Renal cortex interstitium (tissue), 15 donors: ENCODE measurements at places on chromosomes 5 and 9.
A peak's percentile ranks its signal among the peaks of the same experiment; 100 is the strongest.

DNA sequence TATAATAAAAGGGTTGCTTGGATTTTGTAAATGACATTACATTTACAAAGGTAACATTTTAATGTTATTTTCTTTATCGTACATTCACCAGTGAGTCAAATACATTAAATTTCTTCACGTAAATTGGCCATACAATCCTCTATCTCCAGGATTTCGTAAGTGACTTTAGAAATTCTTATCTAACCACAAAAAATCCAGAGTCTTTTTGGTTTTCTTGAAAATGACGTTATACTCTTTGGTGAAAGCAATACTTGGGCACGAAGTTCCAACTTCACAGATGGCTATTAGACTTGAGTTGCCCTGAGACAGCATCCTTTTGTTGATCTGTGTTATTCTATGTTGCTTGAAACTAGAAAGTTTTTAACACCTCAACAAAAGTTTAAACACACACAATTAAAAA lies 87.4 kb upstream of the CDH10 start:
- DNase-seq, result no peak

- DNase-seq, result peak; percentile 74
These were observed 38.3 kb downstream of the RECK start for GRCh38 chr9:36074870-36075532.

DNA sequence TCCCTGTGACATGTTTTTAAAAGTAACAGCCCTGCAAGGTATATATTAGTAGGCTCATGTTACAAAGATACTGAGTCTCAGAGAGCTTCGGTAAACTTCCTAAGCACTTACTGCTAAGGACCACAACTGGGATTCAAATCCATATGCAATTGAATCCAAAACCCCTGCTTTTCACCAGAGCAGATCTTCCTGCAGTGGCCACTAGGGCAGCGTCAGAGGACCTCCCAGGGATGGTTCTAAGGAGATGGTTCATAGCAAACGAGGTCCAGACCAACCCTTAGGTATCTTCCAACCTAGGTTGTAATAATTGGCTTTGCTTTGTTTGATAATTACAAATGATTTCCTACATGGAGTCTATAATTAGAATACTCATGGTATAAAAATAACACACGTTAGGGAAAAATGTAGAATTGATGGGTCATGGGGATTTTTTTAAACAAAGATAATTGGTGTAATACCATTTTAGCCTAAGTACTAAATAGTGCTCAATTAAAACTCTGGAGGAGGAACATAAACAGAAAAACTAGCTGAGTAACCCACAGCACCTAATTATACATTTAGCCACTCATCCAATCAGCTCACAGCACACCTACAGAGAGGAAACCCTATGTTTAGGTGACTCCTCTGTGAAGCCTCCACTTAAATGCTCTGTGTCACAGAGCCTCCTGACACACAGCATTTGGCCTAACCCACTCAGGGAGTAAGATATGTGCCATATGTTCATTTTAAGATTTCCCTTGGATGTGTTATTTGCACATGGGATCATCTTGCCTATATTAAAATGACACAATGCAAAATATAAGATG lies 10.0 kb upstream of the CAST start:
- DNase-seq, result no peak

DNA sequence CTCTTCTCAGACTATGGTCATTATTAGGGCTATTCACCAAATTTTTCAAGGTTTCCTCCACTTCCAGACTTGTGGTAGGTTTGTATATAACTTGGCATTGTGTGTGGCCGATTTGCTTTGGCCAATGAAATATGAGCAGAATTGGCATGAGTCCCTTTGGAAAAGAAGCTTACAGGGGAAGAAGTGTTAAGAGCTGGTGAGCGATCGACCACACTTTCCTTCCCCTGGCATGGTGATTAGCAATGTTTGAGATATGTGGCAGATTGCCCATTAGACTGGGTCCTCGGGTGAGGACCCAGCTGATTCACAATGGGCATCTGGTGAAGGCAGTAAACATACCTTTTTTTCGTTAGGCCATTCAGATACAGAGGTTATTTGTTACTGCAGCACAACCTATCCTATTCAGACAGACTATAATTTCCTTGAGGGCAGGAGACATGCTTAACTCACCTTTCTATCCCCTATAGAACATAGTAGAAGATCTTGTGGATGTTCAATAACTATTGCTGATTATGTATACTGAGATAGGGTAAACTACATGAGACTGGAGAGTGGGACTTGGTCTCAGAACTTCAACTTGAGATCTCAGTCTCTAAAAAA lies 62.8 kb upstream of the KLF9 start:
- no peak for DNase-seq

GRCh38 chr5:63400079-63400478 lies 562.2 kb downstream of the HTR1A start:
- no peak for DNase-seq

- no peak for DNase-seq
These were observed 39.5 kb upstream of the NCS1 start for GRCh38 chr9:130132746-130133145.

DNA sequence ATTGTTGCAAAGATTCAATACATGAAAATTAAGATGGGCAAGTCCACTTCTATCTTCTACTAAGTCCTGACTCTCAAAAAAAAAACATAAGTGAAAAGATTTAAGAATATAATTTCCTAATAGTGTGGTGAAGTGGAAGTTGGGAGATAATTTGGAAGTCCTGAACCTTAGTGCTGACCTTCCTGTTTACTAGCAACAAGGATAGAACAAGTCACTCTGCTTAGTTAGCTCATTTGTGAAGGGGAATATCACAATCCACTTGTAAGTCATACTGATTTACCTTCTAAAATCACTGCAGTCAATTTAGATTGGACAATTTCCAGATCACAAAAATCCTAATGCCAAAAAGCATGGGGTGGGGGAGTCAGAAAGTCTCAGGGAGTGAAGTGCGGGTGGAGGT lies 43.4 kb upstream of the PCSK5 start:
- DNase-seq, result no peak

DNA sequence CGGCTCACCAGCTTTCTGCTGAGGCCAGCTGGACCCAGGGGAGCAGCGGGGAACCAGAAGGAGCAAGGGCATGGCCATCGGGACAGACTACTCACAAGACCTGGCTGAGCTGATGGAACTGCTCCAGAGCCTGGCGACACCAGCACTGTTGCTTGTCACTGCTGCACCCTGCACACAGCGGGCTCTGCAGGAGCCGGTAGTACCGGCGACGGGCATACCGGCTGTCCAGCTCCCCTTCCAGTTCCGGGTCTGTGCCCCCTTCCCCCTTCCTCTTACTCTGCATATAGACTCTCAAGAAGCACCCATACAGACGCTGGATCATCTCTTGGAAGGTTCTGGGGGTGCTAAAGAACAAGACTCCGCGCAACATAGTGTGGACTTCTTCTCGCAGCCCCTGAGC lies 974 bp downstream of the ANAPC2 start:
- DNase-seq, result no peak

DNA sequence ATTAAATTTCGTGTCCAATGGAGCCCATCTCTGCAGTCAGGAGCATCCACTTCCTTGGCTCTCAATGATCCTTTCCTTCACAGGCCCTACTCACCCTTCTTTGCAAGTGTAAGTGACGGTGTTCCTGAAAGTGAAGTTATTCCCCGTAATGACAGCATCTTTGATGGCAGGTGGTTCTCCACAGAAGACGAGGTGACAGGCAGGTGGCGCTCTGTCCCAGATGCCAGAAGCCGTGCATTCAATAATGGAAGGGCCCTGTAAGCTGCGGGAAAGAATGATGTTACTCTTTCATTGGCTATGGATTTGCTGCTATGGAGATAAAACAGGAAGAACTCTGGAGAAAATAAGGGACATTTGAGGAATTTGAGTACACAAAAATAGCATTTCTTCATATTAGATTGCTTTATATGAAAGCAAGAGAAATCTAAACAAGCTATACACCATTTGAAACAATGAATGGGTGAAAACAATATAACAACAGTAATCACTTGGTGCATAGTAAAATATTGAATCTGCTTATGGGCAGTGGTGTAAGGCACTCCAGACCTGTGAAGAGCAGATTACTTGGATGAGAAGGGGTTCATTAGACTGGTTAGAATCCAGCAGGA lies 89.9 kb upstream of the TXNDC8 start:
- no peak for DNase-seq

GRCh38 chr5:168978015-168978414 lies 322.9 kb downstream of the SLIT3 start:
- no peak for DNase-seq

DNA sequence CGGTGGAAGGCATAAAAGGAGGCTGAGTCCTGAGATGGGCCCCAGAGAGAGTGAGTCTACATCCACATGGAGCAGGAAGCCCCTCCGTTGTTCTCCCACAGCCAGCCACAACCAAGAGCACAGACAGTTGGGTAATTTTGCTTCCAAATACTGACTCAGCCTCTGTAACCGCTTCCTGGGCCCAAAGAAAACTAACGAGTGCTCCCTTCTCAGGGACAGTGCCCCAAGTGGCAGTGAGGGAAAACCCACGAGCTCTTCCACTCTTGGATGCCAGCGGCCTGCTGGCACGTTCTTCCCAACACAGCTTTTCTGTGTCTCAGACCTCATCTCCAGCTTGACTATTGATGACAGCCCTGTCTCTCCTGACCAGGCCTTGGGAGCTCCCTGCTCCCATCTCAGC lies 207.6 kb downstream of the FSTL4 start:
- DNase-seq, result no peak

DNA sequence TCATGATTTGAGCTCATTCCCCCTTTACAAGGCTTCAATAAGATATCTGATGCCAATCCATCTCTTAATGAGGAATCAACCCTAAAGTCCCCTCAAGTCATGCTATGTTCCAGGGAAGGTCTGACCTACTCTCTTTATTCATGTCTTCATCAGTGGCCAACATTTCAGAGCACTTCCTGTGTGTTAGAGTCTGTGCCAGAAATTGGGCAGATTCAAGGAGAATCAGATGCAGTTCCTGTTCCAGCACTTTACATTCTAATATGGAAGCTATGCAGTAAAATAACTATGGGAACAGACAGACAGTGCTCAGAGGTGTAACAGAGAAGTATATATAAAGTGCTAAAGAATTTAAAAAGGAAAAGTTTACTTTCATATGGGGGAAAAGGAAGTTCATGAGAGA lies 193.4 kb upstream of the NR4A3 start:
- DNase-seq, result no peak

GRCh38 chr5:172606156-172606785 lies 34.8 kb upstream of the NEURL1B start:
- DNase-seq, result no peak

DNA sequence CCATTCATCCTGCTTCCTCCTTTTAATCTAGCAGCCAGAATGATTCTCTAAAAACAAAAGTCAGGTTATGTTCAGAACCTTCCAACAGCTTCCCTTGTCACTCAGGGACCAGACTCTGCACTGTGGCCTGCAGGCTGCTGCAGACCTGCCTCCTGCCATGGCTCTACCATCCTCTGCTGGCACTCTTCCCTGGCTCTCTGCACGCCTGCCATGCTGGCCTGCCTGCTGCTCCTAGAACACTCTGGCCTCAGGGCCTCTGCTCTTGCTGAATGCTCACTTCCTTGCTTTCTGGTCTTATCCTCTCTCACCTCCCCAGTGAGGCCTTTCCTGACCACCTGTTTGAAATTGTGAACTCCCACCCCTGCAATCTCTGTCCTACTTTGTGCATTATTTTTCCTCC lies 149.4 kb downstream of the CD180 start:
- no peak for DNase-seq

GRCh38 chr9:85522459-85523092 lies 219.2 kb downstream of the AGTPBP1 start:
- DNase-seq, result peak; percentile 38

DNA sequence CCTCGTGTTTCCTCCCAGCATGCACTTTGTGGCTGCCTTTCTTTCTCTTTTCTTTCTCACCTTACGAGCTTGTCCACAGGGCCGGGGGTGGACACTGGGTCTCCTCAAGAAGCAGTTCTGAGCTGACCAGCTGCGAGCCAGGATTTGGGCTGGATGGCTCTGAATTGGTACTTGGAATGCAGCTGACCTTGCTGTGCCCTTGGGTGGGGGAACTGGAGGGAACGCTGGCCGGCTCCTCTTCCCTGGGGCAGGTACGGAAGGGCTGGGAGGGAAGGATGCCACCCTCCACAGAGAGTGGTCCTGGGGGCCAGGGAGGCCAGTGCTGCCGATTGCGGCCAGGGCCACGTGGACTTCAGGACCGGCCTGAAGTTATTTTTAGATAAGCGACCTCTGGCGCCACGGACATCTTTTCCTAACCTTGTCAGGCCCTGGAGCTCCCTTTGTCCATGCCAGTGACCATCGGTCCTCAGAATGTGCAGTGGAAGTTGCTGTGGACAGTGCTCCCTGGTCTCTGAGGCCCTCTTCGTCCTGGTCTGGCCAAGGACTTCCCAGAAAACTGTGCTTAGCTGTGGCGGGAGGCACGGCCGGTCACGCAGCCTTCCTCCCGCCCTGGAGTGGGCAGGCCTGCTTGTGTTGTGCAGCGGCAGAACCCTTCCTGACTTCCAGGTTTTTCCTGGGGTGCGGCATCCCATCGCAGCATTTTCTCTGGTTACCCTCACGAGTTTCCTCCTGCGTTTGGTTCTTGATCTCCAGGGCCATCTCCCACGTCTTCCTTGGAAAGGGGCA lies 13.5 kb upstream of the AHRR start:
- DNase-seq, result no peak

DNA sequence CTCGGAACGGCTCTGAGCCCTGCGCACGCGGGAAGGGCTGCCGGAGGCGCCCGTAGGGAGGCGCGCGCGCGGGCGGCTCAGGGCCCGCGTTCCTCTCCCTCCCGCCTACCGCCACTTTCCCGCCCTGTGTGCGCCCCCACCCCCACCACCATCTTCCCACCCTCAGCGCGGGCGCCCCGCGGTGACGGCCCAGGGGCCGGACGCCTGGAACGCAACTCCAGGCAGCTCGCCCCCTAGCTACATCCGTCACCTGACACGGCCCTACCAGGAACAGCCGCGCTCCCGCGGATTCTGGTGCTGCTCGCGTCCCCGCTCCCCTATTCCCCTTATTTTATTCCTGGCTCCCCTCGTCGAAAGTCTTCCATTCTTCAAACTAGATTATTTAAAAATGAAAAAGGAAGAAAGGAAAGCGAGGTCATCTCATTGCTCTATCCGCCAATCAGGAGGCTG lies at the start of gene CDKN2B-AS1:
Gene CDKN2B-AS1, plus strand, starts transcription at position 236 of the 450 bp plus-strand sequence.
- DNase-seq, result no peak

- no peak for DNase-seq
These were observed 19.3 kb downstream of the MRPS27 start for GRCh38 chr5:72300590-72301339.

DNA sequence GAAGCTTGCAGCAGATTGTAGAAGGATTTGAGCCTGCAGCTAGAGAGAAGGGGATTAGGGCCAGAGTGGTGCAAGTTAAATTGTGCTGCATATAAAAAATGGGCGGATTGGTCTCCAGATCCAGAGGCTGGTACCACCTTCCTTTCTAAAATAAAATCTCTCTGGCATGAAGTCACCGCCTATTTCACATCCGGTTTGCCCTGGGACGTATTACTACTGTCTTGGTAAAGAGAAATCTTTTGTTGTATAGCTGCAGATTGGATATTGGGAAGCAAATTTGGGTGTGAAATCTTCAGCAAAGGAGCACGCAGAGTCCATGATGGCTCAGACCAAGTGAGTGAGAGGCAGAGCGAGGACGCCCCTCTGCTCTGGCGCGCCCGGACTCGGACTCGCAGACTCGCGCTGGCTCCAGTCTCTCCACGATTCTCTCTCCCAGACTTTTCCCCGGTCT lies at the start of gene GABRA1:
Gene GABRA1, plus strand, starts transcription at position 180 of the 451 bp plus-strand sequence. CDS start 2,691 bp downstream, outside the sequence.
- no peak for DNase-seq
